ENCODE measurements at places on chromosomes 4 and X.

GRCh38 chr4:8502371-8502770 lies 61.8 kb downstream of the TRMT44 start:
- no peak for DNase-seq

GRCh38 chr4:159027535-159027934 lies 75.3 kb upstream of the RAPGEF2 start:
- no peak for DNase-seq

- no peak for DNase-seq
Measured at GRCh38 chr4:57369446-57369845, 259.3 kb upstream of the IGFBP7 start.

- DNase-seq, result no peak
Measured at GRCh38 chrX:2469196-2469685, 31.5 kb downstream of the DHRSX start.

GRCh38 chrX:48636301-48636700 lies 39.0 kb downstream of the WDR13 start:
- no peak for DNase-seq

DNA sequence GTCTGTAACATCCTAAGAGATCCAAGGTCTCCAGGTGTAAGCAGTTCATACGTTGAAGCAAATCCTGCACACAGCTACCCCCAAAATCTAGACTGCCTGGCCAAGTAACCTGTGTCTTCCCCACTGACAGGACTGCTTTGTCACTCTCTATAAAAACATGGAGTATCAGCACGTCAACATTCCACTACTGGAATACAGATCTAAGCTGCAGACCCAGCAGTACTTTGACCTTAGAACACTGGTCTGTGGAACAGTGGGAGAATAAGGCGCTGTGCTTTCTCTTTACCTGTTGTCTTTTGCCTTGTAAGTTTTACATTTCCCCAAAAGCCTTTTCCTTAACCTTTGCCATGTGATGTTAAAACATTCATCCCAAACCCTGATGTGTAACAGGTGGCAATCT lies 137.4 kb downstream of the JADE1 start:
- DNase-seq, result no peak

DNA sequence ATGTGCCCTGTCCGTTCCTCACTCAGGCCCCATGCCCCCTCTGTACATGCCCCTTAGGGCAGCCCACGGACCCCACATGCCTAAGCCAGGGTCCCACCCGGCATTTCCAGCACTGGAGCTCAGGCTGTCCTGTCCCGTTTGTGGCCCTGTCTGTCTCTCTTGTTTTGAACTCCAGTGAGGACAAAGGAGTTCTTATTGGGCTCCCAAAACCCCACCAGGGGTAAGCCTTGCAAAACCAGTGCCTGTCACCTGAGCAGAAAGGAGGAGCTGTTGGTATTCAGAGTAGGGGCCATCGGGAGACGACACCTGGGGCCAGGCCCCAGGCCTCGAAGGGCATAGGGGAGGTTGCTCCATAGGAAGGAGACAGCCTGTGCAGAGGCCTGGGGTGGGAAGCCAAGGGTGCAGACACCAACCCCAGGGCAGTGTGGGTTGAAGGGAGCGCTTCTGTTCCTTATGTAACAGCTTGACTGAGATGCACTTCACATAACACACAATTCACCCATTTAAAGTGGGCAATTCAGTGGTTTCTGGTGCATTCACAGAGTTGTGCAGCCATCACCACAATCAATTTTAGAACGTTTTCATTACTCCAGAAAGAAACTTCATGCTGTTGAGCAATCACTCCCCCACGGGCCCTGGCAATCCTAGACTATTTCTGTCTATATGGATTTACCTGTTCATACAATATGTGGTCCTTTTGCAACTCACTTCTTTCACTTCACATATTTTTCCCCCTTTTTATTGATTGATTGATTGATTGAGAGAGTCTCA lies 31.7 kb downstream of the MAN2B2 start:
- no peak for DNase-seq

DNA sequence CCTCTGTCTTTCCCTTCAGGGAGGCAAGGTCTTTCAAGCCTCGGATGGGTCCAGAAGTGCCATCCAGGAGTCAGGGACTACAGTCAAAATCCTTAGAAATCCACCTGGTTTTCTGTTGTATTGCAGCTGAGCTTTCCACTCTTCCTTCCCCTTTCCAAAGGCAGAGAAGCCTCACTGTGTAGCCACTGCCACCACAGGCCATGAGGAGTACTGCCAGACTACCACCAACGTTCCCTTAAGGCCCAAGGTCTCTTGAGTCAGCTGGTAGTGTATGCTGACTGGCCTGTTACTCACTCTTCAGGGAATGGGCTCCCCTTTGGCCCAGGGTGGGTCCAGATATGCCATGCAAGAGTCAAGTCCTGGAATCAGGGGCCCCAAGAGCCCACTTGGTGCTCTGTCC lies 1454.1 kb downstream of the PCDH19 start:
- DNase-seq, result no peak

DNA sequence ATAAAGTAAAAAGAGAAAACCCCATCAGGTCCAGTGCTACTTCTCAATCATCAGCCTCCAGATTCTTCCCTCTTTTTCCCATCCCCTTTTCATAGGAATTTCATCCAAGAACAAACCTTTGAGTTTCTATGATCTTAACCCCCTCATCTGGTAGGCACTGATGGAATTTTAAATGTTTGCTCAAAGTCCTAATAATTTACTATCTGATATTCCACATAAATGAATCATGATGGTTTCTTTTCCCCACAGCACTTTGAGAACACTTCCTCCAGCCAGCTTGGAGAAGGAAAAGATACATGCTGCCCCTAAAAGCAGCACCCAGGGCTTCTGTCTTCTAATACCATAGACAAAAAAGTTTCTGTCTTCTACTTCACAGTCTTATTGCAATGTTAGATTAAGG lies 19.4 kb upstream of the KLHL8 start:
- DNase-seq, result no peak

DNA sequence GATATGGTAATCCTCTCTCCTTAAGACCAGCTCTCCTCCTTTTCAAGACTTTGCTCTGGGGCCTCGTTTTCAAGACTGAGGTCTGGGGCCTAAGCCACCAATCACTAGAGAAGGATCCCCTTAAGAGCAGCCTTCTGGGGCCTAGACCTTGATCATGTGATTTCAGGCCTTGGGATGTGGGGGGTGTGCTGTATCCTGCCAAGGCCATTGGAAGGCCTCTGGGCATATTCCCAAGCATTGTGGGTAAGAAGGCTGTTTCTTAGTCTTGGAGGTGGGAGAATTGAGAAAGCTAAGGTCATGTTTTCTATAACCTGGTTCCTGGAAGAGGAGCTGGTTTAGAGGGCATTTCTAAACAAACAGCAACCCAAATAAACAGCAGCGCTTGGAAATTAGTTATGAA lies 12.1 kb downstream of the TMEM164 start:
- no peak for DNase-seq

DNA sequence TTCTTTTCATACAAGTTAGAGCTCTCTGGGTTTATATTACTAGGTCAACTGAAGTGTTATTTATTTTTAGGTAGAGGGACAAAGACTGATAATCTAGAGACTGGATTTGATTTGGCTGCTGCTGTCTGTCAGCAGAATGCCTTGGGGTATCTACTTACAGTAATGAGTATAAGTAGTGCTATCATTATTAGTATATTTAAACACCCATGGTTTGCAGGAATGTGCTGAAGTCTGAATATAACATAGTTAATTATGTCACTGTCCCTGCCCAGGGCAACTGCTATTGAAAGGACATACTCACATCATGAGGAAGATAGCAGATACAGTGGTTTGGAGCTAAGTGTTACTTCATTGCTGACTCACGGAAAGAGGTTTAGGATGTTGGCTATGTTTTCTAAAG lies 76.2 kb downstream of the PRRG1 start:
- no peak for DNase-seq

GRCh38 chr4:72496119-72496518 lies 72.9 kb downstream of the ADAMTS3 start:
- DNase-seq, result no peak
